ENCODE measurements at places on chromosomes 5 and 9. TPM values are rescaled to one million over a fixed set of nuclear protein-coding genes. Genes with fewer than 3 reads are reported as not detected.

Gene GABRA6
- not detected for total RNA-seq

Gene PCDHB15
- total RNA-seq: 1.2 TPM

Gene SPATA6L
- total RNA-seq: 0.97 TPM

Gene PROB1
- total RNA-seq: 5.8 TPM

Gene NLN
- total RNA-seq: 29.3 TPM

Gene C5orf63
- 1.6 TPM for total RNA-seq

Gene CD14
- total RNA-seq: 3.2 TPM

Gene SLC9A3
- 0.32 TPM for total RNA-seq

Gene CDHR2
- total RNA-seq: under 0.01 TPM

Gene ASPN
- not detected for total RNA-seq

Gene GPR107
- 13.9 TPM for total RNA-seq

Gene GPX3
- 14.5 TPM for total RNA-seq

Gene CPLANE1
- total RNA-seq: 23.0 TPM

Gene PCDHA1
- total RNA-seq: 0.13 TPM

Gene FOXD4L6
- total RNA-seq: not detected

Gene PHF24
- not detected for total RNA-seq

Gene TLR4
- 211 TPM for total RNA-seq
